ENCODE measurements at places on chromosomes 1 and 21.

DNA sequence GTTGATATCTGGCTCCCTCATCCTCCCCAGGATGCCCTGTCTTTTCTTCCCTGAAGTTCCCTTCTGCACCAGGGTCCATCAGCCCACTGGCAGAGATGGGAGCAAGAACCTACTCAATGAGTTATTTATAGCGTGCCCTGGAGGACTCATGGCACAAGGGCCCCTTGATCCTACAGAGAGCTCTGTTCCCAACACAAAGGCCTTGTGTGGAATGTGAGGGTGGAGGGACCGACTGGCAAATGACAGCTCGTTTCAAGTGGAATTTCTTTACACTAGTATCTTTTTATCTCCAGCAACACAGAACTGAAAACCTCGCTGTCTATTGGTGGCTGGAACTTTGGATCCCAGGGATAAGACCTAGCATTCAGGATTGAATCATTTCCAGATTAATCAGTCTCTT lies 22.4 kb downstream of the CHI3L2 start:
- DNase-seq, result no peak

- DNase-seq, result no peak
Measured at GRCh38 chr1:87362063-87362833, 33.6 kb downstream of the LMO4 start.

DNA sequence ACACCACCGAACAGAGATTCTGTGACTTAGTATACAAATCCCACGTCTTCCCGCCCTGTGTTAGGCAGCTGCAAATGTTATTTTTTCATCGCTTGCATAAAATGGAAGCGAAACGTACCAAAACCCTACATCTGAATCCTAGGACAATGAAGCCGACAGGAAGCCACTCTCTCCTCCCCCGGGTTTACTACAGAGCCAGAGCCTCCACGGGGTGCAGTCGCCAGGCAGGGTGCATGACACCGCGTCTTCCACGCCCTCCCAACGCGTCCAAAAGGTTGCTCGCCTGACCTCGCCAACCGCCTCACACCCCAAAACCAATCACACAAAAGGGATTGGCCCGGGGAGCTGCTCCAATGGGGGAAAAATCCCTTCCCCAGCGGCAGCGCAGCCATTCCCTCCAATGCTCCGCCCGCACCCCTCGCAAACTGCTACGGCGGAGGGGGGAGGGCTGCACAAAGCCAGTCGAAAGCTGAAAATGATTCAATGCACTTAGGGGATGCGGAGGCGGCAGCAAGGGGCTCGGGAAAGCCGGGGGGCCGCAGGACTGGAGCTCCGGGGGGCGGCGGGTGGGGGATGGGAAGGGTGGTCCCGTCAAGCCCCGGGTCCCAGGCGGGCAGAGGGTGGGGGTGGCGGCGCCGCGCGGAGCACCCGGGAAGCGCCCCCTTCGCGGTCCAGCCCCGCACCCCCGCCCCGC lies 701 bp downstream of the CEP170 start:
- DNase-seq, result peak; percentile 75

DNA sequence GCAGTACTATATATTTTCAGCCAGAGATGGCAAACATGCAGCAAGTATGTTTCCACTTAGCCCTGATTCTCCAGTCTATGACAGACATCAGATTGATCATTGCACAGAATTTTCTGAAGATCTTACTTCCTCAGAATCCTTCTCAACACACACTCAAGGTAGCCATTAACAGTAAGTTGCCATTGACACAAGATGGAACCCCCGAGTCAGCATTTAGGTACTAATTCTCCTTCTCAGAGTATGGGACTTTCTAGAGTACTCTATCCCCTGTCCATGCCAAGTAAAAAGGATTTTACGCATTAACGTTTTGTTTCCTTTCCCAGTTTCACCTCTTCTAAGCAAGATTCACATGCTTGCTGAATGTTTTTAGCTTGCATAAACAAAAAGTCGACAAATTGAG lies 63.5 kb downstream of the SGIP1 start:
- peak; percentile 13 for DNase-seq

- DNase-seq, result no peak
Measured at GRCh38 chr1:228373004-228373680, 33.5 kb downstream of the TRIM11 start.

- no peak for DNase-seq
Measured at GRCh38 chr1:65401612-65402011, 18.9 kb upstream of the LEPR start.

DNA sequence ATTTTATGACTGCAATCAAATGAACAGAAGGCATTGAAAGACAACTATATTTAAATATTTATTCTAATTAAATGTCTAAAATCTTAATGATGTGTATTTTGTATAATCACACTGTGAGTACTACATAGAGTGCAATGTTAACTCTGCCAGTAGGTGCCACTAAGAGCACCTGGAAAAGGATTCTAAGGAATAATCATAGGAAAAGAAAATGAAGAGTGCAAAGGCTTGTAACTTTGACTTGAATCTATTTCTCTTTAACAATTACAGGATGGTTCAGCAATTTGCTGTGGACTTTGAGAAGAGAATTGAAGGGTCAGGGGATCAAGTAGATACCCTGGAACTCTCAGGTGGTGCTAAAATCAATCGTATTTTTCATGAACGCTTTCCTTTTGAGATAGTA lies 200.4 kb downstream of the DNM3 start:
- peak; percentile 65 for DNase-seq

DNA sequence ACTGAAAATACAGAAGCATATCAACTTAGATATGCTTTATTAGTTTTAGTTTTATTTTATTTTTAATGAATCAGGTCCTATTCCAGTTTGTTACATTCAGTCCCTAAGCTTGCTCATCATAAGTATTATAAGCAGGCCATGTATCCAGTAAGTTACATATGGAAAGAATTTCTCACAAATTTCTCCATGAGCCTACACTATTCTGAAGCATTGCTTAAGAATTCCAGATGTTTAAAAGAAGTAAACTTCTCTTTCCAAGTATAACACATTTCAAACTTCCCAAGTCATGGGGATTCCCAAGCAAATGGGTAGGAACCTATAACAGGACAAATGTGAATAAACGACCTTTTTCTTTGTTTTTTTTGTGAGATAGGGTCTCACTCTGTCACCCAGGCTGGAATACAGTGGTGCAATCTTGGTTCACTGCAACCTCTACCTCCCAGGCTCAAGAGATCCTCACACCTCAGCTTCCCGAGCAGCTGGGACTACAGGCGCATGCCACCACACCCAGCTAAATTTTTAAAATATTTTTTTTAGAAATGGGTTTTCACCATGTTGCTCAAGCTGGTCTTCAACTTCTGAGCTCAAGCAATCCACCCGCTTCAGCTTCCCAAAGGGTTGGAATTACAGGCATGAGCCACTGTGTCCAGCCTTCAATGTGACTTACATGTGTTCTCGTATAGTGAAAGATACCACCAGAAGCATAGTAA lies 39.0 kb downstream of the ST7L start:
- DNase-seq, result peak; percentile 16

- no peak for DNase-seq
Measured at GRCh38 chr1:80915491-80915890, 885.2 kb upstream of the ADGRL2 start.

DNA sequence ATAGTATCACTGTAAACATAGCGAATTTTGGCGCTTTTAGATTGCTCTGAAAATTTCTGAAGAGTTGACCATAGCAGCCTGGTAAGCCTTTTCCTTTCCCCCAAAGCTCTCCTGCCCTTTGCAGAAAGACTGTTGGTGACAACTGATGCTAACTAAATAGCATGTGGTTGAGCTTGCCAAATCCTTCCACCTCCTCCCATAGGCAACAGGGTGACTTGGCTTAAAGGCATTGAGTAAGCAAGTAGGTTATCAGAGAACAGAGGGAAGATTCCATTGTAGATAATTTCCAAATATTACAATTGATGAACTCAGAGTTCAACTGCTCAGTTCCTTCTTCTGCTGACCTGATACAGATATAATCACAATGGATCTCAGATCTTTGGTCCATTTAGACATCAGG lies 19.9 kb upstream of the HMGCL start:
- no peak for DNase-seq

GRCh38 chr21:45276596-45276995 lies 11.1 kb downstream of the POFUT2 start:
- DNase-seq, result no peak

DNA sequence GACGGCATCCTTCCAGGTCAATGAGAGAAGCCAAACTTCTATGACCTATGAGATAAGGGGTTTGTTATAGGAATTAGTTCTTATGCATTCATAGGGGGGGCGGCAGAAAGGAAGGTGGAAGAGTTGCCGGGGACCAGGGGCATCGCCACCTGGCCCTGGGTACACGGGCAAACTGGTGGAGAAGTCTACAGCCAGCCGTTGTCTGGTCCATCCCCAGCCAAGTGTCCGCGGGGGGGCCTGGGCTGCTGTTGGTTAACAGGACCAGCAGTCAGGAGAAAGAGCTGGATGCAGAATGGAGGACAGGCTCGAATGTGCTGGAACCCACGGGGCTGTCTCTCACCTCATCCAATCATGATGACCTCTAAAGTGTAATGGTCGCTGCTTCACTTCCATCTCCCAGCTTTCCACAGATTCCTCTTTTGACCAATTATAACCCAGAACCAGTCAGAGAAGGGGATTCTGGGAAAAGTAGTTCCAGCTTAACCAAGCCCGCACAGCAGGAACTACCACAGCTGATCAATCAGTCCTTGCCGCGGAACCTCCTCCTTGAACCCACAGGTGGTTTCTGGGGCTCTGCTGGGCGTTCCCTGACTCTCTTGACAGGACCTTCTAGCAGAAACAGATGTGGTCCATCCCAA lies 17.8 kb downstream of the TMEM51 start:
- DNase-seq, result no peak

Measured in umbilical cord (tissue), 2 donors.